ENCODE measurements at places on chromosomes 11 and 22. TPM values are rescaled to one million over a fixed set of nuclear protein-coding genes. Genes with fewer than 3 reads are reported as not detected.

MS4A12 gene
- total RNA-seq, result not detected

CARD18 gene
- not detected for total RNA-seq

MMP8 gene
- total RNA-seq, result not detected

MCHR1 gene
- not detected for total RNA-seq

PGR gene
- total RNA-seq, result not detected

SLC22A6 gene
- total RNA-seq, result not detected

GGTLC3 gene
- not detected for total RNA-seq

SYT9 gene
- 0.27 TPM for total RNA-seq

TCP11L1 gene
- total RNA-seq, result 21.2 TPM

Measured in A549 treated with RU486 at 1 μM for 4 hours (cell line).